Activated T-helper 1 cell treated with anti-CD3 and anti-CD28 coated beads, Interleukin-12 subunit alpha, Interleukin-12 subunit beta, Interleukin-2, Interleukin-4 antibody, amounts not matched to agents 30 ng/mL and 10 ng/mL and 1 ng/mL, durations not matched to agents 14 hours and 24 hours and 36 hours (primary cell): ENCODE measurements at places on chromosomes 12 and 14. TPM values are rescaled to one million over a fixed set of nuclear protein-coding genes. Genes with fewer than 3 reads are reported as not detected.

The ESPL1 gene
- 61.2 and 68.4 TPM in 2 replicates for total RNA-seq

DNA sequence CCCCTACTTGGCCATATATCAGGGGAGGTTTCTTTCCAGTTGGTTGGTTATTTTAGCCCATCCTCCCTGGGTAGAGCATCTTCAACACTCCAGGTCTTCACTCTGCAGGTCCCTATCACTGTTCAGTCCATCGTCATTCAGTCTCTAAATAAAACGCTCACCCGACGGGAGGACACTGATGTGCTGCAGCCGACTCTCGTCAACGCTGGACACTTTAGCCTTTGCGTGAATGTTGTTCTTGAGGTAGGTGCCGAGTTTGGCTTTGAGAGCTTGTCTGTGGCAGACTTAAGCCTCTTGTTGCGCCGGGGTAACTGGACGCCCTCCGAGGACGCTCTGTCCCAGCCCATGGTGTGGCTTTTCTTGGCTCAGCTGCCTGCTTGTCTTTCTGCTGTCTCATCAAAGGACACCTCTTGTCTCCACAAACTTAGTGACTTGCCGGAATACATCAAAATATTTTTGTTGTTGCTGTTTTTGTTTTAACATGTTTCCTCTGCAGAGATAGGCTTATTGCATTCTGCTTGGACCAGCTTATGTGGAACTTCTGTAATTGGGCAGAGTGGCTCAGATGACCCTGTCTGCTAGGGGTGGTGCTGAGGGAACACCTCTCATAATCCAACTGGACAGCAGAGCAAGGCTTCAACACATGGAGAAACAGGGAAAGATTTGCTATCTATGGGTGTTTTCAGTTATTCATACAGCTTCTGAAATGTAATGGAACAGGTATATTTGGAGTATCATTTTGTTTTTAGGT, 26.5 kb downstream of the TCTN1 start:
- H3K36me3 ChIP-seq: peaks cover 1% of the 10 kb centered on the region
- H3K4me1 ChIP-seq: peaks cover 27% of the 10 kb centered on the region
- H3K27ac ChIP-seq: no peak overlapping the region
- no peak for DNase-seq

The NFATC4 gene
- total RNA-seq: not detected in 2 replicates

The COQ6 gene
- 17.9 and 19.2 TPM in 2 replicates for total RNA-seq

GRCh38 chr14:53596853-53597525, 359.6 kb downstream of the BMP4 start:
- no peaks in the 10 kb centered on the region for H3K4me1 ChIP-seq
- H3K27ac ChIP-seq: no peak overlapping the region
- no peak for DNase-seq
- H3K27me3 ChIP-seq: peaks cover 3% of the 10 kb centered on the region
- no peaks in the 10 kb centered on the region for H3K36me3 ChIP-seq

DNA sequence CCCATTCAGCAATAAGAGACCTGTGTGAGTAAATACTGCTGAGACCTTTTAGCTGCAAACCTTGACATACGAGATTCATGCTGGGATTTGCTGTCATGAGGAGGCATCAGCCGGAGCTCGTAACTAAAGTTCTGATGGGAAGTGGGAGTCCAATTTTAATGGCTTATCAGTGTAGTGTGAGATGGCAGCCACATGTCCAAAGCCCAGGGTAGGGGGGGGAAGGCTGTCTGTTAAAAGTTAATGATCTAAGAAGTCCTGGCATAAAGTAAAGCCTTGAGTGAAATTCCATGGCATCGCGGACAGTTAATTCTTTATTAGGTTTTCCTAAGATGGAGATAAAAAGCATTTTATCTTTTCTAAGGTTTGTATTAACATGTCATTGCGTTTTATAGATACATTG, 240.0 kb downstream of the AACS start:
- H3K27me3 ChIP-seq: peaks cover 3% of the 10 kb centered on the region
- H3K4me1 ChIP-seq: no peaks in the 10 kb centered on the region
- H3K36me3 ChIP-seq: no peaks in the 10 kb centered on the region
- H3K4me3 ChIP-seq: no peak overlapping the region

GRCh38 chr14:79256380-79256779, 954.9 kb downstream of the DIO2 start:
- no peak overlapping the region for H3K4me3 ChIP-seq
- H3K4me1 ChIP-seq: no peaks in the 10 kb centered on the region
- no peaks in the 10 kb centered on the region for H3K27me3 ChIP-seq
- no peak overlapping the region for H3K27ac ChIP-seq
- H3K36me3 ChIP-seq: no peaks in the 10 kb centered on the region
- DNase-seq: no peak

GRCh38 chr12:113334786-113335539, at the start of gene SLC8B1:
TSS of gene SLC8B1 (minus strand) at chr12:113335109. CDS start at chr12:113332878, 2,231 bp downstream.
- H3K27me3 ChIP-seq: peaks cover 5% of the 10 kb centered on the region
- H3K27ac ChIP-seq: peak within 1 kb of the TSS; percentile 68
- H3K4me3 ChIP-seq: peak within 1 kb of the TSS; percentile 93
- peaks cover 17% of the 10 kb centered on the region for H3K36me3 ChIP-seq
- DNase-seq: peak; percentile 79

The PAX9 gene
- total RNA-seq: not detected in 2 replicates

GRCh38 chr14:103129301-103130016, 6.2 kb downstream of the TNFAIP2 start:
- H3K4me3 ChIP-seq: no peak overlapping the region
- no peak overlapping the region for H3K27ac ChIP-seq
- no peaks in the 10 kb centered on the region for H3K36me3 ChIP-seq

DNA sequence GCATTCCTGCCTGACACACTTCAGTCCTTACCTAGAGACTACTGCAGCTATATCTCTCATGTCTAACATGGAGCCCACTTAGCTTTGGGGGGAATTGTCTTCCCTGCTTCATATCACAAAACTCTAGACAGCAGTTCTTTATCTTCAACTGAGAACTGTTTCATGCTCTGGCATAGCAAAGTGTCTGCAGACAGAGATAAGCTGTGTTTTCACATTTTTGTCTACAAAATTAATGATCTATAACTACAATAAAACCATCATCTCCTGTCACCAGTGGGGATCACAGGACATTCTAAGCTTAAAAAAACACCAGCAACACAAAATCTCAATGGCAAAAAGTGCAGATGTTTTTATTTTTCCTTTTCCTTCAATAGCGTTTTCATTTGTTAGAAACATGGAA, 137.1 kb upstream of the VRK1 start:
- H3K36me3 ChIP-seq: no peaks in the 10 kb centered on the region
- no peak for DNase-seq
- H3K4me3 ChIP-seq: no peak overlapping the region
- no peak overlapping the region for H3K27ac ChIP-seq
- H3K27me3 ChIP-seq: peaks cover 15% of the 10 kb centered on the region

DNA sequence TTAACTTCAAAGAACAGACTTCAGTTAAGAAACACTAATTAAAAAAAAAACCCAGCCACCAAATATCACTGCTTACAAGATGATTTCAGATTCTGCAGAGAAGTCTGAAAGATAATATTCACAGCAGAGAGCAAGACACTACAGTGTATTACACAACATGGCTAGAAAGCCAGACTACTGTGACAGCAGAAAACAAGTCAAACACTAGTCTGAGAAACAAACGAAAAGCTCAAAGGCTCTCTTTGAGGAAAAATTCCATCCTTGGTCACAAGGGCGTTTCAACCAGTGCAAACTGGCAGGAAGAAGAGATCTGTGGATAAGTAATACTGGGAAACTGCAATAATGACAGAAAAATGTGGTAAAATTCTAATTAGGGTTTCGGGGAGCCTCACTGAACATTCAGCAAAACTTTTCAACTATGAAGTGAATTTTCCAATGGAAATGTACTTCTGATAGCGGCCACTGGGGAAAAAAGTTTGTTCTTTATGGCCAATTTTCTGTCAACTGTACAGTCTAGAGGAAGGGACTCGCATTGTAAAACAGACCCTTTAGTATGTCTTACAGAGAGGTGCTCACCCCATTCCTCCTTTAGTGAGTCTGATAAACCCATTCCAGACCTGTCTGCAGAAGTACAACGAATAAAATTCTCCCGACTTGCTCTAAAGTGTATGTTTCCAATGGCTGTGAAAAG, 50.4 kb downstream of the ACADS start:
- no peak for DNase-seq
- H3K36me3 ChIP-seq: peaks cover 18% of the 10 kb centered on the region
- H3K4me3 ChIP-seq: no peak overlapping the region
- no peak overlapping the region for H3K27ac ChIP-seq
- peaks cover 30% of the 10 kb centered on the region for H3K4me1 ChIP-seq

GRCh38 chr12:113837084-113837483, 129.0 kb downstream of the RBM19 start:
- no peak overlapping the region for H3K27ac ChIP-seq
- H3K4me3 ChIP-seq: no peak overlapping the region
- no peaks in the 10 kb centered on the region for H3K4me1 ChIP-seq
- no peaks in the 10 kb centered on the region for H3K27me3 ChIP-seq
- DNase-seq: no peak
- no peaks in the 10 kb centered on the region for H3K36me3 ChIP-seq

DNA sequence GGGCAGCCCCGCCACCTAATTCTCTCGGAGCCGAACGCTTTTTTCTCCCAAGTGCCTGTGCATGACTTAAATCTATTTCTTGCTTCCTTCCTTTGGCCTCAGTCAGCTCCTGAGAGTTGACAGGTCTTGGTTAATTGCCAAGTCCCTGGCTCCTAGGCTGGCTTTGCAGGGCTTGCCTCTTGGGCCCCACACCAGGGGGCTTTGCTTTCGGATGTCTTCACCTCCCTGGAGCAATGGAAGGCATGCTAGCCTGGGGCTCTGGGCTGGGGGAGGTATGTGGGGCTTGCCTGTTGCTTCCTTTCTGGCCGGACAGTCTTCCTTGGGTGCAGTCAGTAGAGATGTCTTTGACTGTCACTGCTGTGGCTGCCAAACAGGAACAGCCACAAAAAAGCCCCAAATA, 2.2 kb upstream of the KRT80 start:
- H3K27ac ChIP-seq: no peak overlapping the region
- peaks cover 15% of the 10 kb centered on the region for H3K27me3 ChIP-seq
- no peak overlapping the region for H3K4me3 ChIP-seq
- DNase-seq: no peak
- no peaks in the 10 kb centered on the region for H3K4me1 ChIP-seq

- H3K27me3 ChIP-seq: no peaks in the 10 kb centered on the region
- H3K4me3 ChIP-seq: no peak overlapping the region
- H3K27ac ChIP-seq: no peak overlapping the region
- H3K4me1 ChIP-seq: peaks cover 2% of the 10 kb centered on the region
- no peak for DNase-seq
Observed at GRCh38 chr14:50768680-50769079, 62.3 kb downstream of the NIN start.

The ACVRL1 gene
- not detected in 2 replicates for total RNA-seq

GRCh38 chr14:54646626-54647025, 79.7 kb downstream of the SAMD4A start:
- peaks cover 8% of the 10 kb centered on the region for H3K27me3 ChIP-seq
- H3K4me1 ChIP-seq: peaks cover 6% of the 10 kb centered on the region
- H3K36me3 ChIP-seq: no peaks in the 10 kb centered on the region
- no peak for DNase-seq

The AKAP6 gene
- 0.21 and 0.59 TPM in 2 replicates for total RNA-seq

DNA sequence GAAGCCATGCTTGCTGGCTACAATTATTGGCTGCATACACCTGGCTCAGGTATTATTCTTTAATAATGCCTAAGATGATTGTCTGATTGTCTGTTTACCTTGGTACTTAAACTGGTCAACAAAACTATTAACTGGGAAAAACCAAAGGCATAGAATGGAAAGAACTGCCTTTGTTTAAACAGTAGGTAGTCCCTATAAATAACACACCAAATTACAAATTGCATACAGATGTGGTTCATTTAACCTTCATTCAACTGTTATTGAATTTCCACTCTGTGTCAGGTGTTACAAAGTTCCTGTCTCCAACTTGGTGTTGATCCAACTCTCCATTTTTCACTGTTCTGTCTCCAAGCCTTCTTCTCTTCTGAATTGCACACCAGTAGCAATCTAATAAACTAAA, 79.8 kb upstream of the FSCB start:
- no peaks in the 10 kb centered on the region for H3K27me3 ChIP-seq
- H3K27ac ChIP-seq: no peak overlapping the region
- H3K36me3 ChIP-seq: no peaks in the 10 kb centered on the region
- no peak overlapping the region for H3K4me3 ChIP-seq
- no peak for DNase-seq

GRCh38 chr12:91044586-91044985, 13.2 kb downstream of the KERA start:
- DNase-seq: no peak
- H3K27ac ChIP-seq: no peak overlapping the region
- H3K4me1 ChIP-seq: no peaks in the 10 kb centered on the region
- no peaks in the 10 kb centered on the region for H3K27me3 ChIP-seq
- H3K4me3 ChIP-seq: no peak overlapping the region
- no peaks in the 10 kb centered on the region for H3K36me3 ChIP-seq

GRCh38 chr14:90597961-90598360, 201.1 kb downstream of the CALM1 start:
- no peaks in the 10 kb centered on the region for H3K4me1 ChIP-seq
- no peak overlapping the region for H3K27ac ChIP-seq
- no peak overlapping the region for H3K4me3 ChIP-seq
- H3K27me3 ChIP-seq: peaks cover 5% of the 10 kb centered on the region
- no peaks in the 10 kb centered on the region for H3K36me3 ChIP-seq

- peaks cover 8% of the 10 kb centered on the region for H3K27me3 ChIP-seq
- peaks cover 31% of the 10 kb centered on the region for H3K4me1 ChIP-seq
- no peak for DNase-seq
- peak overlapping the region; percentile 77 for H3K27ac ChIP-seq
Observed at GRCh38 chr12:52836491-52837412, 2.6 kb upstream of the KRT79 start.

The IAPP gene
- total RNA-seq: not detected in 2 replicates

The MYO1H gene
- total RNA-seq: not detected in 2 replicates

The RNF212B gene
- not detected in 2 replicates for total RNA-seq

The ALDH1L2 gene
- total RNA-seq: 1.1 and 1.5 TPM in 2 replicates

GRCh38 chr14:91331721-91332120, 85.9 kb downstream of the CCDC88C start:
- H3K36me3 ChIP-seq: peaks cover 26% of the 10 kb centered on the region
- peak overlapping the region; percentile 70 for H3K27ac ChIP-seq
- no peaks in the 10 kb centered on the region for H3K27me3 ChIP-seq
- no peak for DNase-seq
- peaks cover 61% of the 10 kb centered on the region for H3K4me1 ChIP-seq
- H3K4me3 ChIP-seq: peak overlapping the region; percentile 31

- H3K36me3 ChIP-seq: peaks cover 45% of the 10 kb centered on the region
- H3K4me1 ChIP-seq: peaks cover 7% of the 10 kb centered on the region
- no peak overlapping the region for H3K4me3 ChIP-seq
- DNase-seq: peak; percentile 51
Observed at GRCh38 chr12:53287741-53288216, 7.6 kb upstream of the PFDN5 start.

The PLEKHA5 gene
- 2.0 and 2.4 TPM in 2 replicates for total RNA-seq

GRCh38 chr12:46503637-46504175, 131.1 kb upstream of the SLC38A2 start:
- H3K36me3 ChIP-seq: peaks cover 27% of the 10 kb centered on the region
- H3K27ac ChIP-seq: no peak overlapping the region
- peaks cover 9% of the 10 kb centered on the region for H3K4me1 ChIP-seq
